ENCODE measurements at places on chromosomes 16 and 17.

GRCh38 chr16:4390266-4391260 lies 18.9 kb downstream of the VASN start:
- DNase-seq: no peak

- DNase-seq: peak; percentile 55
Observed at GRCh38 chr17:16068323-16068722, 68.7 kb downstream of the TTC19 start.

DNA sequence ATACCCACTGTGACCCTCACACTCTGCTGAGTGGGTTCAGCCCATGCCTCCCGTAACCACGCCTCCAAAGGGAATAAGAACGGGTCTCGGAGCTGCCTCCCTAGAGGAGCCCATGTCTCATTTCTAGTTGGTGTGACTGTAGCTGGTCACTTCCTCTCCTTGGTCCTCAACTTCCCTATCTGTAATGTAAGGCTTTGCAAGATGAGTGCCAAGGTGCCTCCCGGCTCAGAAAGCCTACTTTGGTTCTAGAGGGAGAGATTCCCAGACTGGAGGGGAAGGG lies 20.8 kb downstream of the C16orf74 start:
- no peak for DNase-seq

DNA sequence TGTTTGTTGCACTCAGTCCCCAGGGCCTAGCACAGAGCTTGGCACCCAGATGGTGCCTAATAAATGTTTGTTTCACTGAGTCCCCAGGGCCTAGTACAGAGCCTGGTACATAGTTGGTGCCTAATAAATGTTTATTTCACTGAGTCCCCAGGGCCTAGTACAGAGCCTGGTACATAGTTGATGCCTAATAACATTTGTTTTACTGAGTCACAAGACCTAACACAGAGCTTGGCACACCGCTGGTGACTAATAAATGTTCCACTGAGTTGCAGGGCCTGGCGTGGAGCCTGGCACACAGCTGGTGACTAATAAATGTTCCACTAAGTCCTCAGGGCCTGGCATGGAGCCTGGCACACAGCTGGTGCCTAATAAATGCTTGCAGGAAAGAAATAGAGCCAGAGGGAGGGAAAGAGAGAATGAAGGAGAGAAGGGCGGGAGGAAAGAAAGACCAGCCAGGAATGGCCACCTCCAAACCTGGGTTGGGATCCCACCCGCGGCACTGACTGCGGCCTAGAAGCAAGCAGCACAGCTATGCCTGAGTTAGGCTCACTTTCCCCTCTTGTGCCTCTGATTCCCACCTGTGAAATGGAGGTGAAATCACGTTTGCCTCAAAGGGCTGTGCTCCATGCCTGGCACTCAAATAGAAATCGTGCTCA lies 7.5 kb downstream of the SLC5A11 start:
- no peak for DNase-seq

DNA sequence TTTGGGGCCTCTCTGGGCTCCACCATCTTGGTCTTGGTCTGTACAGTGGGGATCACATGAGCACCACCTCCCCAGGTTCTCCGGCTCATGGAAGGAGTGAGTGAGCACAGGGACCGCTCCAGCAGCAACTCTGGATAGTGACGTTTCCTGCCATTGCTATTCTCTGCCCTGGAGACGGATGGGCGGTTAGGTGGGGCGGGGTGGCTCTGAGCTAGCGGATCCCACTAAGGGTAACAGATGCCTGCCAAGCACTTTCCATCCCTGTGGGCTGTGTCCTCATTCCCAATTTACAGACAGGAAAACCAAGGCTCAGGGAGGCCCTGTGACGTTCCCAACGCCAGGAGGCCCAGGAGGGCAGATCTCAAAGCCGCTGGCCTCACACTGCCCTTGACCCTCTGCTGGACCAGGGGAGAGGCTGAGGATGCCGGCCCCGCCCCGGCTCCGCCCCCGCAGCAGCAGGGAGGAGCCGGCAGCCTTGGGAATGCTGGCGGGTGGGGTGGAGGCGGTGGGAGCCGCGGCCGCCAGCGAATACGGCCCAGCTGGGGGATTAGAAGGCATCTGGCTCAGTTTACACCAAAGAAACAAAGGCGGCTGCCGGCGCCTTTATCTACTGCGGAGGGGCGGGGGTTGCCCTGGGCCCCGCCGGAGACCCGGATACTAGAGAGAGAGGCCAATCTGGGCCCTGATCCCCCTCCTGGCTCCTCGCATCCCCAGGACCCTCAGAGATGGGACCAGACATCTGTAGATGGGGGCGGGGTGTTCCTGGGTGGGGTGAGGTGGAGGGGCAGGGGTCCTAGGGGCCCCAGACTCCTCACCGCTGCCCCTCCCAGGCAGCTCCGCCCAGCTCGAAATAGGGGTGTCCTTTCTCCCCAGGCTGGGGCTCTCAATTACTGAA lies 122.3 kb upstream of the CIBAR2 start:
- peak; percentile 96 for DNase-seq

DNA sequence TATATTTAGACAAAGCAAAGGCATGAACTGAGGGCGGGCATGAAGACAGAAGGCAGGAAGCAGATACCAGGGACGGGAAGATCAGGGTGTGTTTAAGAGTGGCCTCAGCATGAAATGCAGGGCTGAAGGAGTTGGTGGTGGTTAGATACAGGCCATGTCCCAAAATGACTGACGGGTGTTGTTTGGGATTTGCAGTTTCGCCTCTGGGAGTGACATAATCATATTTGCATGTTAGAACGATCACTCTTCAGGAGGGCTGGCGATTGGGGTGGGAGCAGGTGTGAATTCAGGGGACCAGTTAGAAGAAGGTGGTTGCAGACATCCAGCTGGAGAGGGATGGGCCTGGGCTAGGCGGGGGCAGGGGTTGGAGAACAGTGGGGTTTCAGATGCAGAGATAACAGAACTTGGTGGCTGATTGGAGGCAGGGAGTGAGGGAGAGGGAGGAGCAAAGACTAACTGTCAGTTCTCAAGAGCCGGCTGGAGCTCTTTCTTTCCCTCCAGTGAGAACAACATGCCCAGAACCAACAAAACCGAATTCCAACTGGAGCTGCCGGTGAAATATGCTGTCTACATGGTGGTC lies 27.2 kb upstream of the ITGAX start:
- no peak for DNase-seq

- DNase-seq: no peak
Observed at GRCh38 chr16:1283296-1283695, 26.1 kb upstream of the UBE2I start.

- peak; percentile 32 for DNase-seq
Observed at GRCh38 chr17:76585033-76585648, 519 bp downstream of the ST6GALNAC2 start.

- no peak for DNase-seq
Observed at GRCh38 chr16:74249846-74250245, 46.8 kb upstream of the PSMD7 start.

DNA sequence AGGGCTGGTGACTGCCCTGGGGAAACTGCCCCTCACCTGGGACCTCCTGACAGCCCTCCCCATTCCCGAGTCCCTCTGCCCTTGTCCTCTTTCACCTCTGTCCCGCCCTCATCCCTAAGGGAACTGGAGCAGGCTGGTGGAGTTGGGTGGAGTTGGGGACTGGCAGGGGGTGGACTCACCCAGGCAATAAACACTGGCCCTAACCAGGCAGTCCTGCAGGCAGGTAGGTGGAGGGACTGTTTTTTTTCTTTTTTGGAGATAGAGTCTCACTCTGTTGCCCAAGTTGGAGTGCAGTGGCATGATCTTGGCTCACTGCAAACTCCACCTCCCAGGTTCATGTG lies 11.7 kb downstream of the GCGR start:
- DNase-seq: no peak

- no peak for DNase-seq
Observed at GRCh38 chr17:41695134-41695661, 6.5 kb downstream of the EIF1 start.

DNA sequence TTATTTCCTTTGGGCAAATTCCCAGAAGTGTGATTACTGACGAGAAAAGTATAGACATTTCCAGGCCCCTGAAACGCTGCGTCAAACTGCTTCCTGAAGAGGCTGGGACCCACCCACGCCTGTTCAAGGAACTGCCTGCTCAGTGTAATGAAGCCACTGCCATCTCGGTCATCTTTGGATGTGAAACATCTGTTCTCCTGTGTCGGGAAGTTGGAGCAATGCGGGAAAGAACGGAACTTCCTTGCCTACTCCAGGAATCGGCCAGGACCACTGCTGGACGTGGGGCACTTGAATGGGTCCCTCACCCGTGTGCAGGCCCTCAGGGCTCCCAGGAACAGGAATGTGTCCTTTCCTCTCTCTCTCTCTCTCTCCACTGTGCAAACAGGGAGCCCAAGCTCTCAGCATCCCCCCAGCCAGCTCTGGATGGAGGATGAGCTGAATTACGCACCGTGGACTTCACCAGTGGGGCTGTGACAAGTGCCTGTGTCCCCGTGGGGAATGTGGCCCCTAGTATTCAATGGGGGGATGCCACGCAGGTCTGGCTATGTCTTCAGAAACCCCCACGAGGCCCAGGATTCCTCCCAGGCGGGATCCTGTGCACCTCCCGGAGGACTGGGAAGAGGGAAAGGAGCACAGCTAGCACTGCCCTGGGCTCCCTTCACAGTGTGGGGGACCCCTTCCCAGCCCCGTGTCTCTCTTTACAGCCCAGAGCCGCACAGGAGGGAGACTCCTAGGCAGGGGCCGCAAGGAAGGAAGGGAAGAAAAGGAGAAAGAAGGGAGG lies 18.3 kb upstream of the LITAF start:
- peak; percentile 81 for DNase-seq

DNA sequence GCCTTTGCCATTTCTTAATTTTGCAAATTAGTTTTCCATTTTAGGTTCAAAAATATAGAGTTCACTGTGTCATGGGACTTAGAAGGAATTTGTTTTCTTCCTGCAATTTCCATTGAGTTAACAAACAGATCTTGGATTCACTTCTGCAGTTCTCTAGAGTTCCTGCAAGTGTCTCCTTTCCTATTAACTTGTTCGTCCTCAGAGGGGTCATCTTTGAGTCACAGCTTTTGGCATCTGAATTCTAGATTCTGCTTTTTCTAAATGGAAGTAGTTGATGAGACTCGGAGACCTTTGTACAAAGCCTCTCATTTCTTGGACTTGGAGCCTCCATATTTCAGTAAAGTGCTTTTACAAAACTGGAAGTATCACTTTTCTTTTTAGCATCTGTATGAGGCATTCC lies 323.3 kb downstream of the BCAS3 start:
- peak; percentile 68 for DNase-seq

DNA sequence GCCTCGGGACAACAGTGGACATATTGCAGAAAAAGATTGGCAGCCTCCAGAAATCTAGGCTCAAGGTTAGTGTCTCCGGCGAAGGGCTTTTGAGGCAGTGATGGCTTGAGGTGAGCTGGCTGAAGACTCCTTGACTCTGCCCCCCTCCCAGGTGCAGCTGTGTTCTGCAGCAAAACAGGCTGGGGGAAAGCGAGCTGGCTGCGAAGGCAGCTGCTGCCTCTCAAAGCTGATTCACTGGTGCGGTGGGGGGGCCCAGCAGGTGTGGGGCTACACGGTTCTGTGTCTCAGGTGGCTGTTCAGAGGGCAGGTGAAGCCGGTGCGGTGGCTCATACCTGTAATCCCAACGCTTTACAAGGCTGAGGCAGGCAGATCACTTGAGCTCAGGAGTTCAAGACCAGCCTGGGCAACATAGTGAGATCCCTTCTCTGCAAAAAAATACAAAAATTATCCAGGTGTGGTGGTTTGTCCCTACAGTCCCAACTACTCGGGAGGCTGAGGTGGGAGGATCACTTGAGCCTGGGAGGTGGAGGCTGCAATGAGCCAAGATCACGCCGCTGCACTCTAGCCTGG lies 22.9 kb downstream of the C16orf96 start:
- no peak for DNase-seq

DNA sequence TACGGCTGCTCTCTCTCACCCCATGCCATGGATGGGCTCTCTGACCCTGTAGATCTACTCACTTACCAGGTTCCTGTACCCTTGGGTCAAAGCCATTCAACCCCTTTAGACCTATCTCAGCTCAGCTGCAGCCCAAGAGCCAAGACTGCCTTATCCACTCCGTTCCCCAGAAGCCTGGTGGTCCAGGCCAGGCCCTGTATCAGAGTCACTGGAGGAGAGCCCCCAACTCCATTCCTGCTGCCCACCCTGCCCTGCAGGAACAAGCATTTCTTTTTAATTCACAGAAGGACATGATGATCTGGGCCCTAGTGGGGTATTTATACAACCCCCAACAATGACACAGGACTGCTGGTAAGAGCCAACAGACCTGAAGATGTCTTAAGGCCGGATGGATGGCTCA lies 76.8 kb downstream of the AIPL1 start:
- no peak for DNase-seq

- no peak for DNase-seq
Observed at GRCh38 chr17:71725811-71726210, 395.0 kb upstream of the SOX9 start.

DNA sequence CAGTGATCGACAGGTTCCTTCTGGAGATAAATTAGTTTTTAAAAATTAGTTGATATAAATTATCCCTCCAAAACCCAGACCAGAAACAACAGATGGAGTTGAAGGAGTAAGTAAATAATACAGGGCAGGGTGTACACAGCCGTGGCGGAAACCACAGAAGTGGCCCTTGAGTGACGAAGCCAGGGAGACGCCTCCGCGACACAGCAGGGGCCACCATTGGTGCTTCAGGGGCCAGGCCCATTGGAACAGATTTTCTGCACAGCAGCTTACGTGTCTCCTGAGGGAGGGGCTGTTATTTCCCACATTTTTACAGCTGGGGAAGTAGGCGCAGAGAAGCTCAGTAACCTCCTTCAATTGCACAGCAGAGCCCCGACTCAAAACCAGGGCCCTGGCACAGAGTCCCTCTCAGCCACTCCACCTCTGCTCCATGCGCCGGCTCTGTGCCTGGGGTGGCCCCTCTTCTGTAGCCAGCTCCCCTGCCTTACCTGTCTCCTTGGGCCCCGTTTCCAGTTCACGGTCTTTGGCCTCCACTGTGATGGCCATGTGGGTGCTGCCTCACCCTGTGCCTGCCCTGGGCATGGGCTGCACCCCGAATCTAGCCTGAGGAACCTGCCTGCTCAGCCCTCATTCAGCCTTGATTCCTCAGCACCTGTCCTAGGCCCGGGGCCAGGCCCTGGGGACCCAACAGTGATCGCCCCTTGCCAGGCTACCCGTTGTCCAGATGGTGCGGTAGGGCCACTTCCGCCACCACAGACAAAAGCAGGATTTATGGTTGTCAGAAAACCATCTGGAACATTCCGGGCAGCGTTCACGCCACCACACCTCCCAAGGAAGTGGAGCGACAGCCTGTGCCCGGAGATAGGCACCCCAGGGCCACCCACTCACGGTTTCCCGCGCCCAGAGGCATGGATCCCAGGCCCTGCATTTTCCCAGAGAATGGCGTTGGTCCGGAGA lies 128.5 kb upstream of the GSE1 start:
- no peak for DNase-seq

- peak; percentile 23 for DNase-seq
Observed at GRCh38 chr17:9244066-9245052, 223.0 kb downstream of the NTN1 start.
